Gastrocnemius medialis (tissue), 4 donors: ENCODE measurements at places on chromosomes 11 and 22.

DNA sequence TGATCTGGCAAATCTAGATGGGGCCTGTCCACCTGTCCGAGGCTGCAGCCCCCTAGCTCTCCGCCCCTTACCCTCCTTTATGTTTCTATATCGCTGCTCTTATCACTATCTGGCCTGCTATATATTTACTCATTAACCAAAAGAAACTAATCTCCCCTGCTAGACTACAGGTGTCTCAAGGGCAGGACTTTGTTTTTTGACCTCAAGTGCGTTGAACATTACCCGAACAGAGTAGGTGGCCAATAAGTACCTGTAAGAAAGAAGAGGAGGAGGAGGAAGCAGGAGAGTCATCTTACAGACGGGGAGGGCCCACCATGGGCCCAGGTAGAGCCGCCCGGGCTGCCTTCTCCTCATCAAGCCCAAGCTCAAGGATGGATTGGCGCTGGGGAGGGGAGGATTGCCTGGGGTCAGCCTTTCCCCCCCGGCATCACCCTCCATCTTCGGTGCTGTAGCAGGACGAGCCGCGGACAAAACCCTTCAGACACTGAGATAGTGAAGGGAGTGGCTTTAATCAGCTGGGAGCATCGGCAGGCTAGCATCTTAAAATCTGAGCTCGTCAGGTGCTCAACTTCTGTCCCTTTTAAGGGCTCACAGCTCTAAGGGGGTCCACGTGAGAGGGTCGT, 1.2 kb upstream of the P2RY6 start:
- H3K4me1 ChIP-seq = peaks cover 16% of the 10 kb centered on the region
- no peak overlapping the region for H3K27ac ChIP-seq

- H3K36me3 ChIP-seq = peaks cover 5% of the 10 kb centered on the region
- H3K4me3 ChIP-seq = no peak overlapping the region
- no peaks in the 10 kb centered on the region for H3K4me1 ChIP-seq
- no peak overlapping the region for H3K27ac ChIP-seq
Observed at GRCh38 chr11:657691-658126, 20.6 kb downstream of the DRD4 start.

- no peaks in the 10 kb centered on the region for H3K36me3 ChIP-seq
- no peak overlapping the region for H3K4me3 ChIP-seq
- no peak for DNase-seq
- H3K4me1 ChIP-seq = peaks cover 16% of the 10 kb centered on the region
- no peak overlapping the region for H3K27ac ChIP-seq
Observed at GRCh38 chr11:76797341-76798201, 14.4 kb downstream of the TSKU start.

DNA sequence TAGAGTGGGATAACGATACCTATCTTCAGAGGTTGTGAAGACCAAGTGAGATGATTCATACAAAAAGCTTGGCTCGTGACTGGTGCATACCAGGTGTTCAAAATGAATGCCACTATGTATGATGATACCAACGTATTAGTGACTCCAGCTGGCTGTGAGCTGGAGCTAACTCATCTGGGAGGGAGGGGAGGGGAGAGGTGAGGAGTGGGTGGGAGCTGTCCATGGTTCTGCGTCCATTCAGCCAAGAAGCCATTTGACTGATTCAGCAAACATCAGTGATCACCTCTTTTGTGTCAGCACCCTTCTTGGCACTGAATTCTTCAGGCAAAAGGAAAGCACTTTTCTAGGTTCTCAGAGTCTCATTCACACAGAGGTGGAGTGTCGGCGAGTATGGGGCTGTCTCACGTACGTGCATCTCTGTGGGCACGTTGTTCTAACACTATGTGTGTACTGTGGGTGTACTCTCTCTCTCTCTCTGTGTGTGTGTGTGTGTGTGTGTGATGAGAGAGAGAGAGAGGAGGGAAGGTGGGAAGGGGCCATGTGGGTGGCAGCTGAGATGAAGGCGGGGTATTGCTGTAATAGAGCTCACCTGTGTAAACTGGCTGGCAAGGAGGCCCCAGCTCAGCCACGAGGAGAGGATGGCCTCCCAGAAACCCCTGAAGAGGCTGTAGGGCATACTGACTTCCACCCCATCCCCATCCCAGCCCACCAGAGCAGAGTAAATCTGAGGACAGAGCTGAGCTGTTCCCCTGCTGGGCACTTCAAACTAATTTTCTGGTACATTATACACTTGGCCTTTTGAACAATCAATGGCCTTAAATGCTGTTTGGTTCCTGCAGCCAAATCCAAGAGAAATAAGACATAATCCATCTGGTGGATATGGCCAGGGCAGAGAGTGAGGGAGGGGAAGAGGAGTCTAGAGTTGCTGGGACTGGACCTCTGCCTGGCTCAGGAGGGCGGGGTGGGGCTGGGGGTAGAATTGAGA, 96.1 kb upstream of the THY1 start:
- no peaks in the 10 kb centered on the region for H3K4me1 ChIP-seq
- no peaks in the 10 kb centered on the region for H3K36me3 ChIP-seq
- DNase-seq = no peak
- no peak overlapping the region for H3K4me3 ChIP-seq
- no peak overlapping the region for H3K27ac ChIP-seq

DNA sequence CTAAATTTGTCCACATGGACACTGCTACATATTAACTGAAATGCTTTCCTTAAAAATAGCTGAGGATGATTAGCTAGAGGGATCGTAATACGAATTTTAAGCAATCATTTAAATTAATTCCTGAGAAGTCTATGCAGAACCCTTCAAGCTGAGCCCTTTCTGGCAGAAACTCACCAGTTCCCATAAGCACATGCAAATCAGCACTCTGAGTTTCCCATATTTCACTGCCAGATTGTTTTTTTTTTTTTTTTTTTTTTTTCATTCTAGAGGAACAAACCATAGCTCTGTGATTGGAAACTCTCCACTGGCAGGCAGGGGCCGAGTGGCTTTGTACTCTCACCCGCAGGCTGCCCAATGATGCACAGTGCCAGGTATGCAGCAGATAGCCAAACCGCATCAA, 145.6 kb downstream of the EFCAB6 start:
- no peak for DNase-seq
- H3K27ac ChIP-seq = no peak overlapping the region
- H3K4me1 ChIP-seq = no peaks in the 10 kb centered on the region
- no peak overlapping the region for H3K4me3 ChIP-seq

DNA sequence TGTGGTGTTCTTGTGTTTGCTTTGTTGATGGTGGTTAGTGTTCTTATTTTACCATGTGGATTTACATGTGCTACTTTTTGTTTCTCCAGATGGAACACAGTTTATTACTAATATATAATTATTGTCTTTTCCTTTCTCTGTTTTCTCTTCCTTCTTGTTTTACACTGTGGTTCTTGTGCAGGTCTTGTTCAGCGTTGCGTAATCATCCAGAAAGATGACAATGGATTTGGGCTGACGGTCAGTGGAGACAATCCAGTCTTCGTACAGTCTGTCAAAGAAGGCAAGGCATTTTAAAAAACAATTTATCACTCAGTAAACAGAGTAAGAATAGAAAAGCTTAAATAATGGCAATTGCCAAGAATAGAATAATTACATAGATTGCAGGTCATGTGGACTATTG, 84.4 kb downstream of the ARHGEF12 start:
- H3K27ac ChIP-seq = no peak overlapping the region
- no peaks in the 10 kb centered on the region for H3K27me3 ChIP-seq
- H3K36me3 ChIP-seq = no peaks in the 10 kb centered on the region
- H3K4me3 ChIP-seq = no peak overlapping the region

DNA sequence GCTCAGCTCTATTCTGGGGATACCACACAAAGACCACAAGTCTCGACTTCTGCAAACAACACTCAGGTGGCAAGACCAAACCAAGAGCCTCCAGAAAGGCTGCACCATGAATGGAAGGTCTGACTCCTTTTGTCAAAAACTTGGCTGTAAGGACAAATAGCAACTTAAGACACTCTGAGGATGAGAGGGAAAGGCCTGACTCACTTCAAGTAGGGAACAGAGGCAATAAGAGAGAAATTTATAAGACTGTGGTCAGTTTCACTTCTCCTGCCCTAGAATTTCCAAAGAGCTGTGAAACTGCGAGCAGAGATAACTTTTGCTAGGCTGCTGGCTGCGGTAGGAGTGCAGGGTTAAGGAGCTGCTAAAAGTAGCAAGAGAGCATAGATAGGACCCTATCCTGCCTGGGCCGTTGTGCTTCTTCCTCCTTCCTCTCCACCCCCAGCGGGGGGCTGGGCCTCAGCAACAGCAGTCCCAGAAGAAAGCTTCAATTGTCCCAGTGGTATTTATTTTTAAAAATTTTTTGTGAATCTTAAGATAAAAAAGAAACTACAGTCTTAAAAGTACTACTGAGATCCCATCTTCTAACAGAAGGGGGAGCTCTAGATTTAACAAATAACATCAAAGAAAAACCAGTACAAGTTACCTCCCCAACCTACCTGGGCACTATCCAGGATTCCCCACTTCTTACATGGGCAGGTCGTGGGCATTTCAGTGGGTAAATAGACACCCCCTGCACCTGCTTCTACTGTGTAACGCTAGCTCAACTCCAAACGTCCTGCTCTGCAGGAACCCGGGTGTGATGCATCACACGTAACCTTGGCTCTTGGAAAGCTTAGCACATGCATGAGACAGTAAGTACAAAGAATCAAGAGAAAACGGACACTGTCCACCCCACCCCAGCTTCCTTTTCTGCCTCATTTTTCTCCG, 66.4 kb downstream of the SGSM3 start:
- peak overlapping the region; percentile 91 for H3K27ac ChIP-seq
- no peaks in the 10 kb centered on the region for H3K36me3 ChIP-seq
- peak overlapping the region; percentile 38 for H3K4me3 ChIP-seq
- no peaks in the 10 kb centered on the region for H3K27me3 ChIP-seq
- no peak for DNase-seq

DNA sequence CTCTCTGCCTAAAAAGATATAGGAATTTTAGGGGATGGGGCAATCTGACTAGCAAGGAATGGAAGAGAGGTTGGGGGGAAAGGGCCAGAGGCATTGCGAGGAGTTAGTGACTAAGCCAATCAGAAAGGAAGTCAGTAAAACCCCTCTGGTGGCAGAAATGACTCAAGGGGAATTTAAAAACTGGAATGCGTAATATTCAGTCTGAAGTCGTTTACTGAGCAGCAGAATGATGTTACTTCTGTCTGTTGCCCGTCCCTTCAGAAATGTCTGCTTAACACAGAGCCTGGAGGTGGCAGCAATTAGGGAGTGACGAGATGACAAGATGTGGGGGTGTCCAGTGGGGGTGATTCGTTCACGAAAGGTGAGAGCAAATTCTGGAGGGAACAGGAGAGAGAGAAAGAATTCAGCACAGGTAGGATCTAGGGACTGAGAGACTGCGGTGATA, 107.7 kb upstream of the CLMP start:
- no peak overlapping the region for H3K4me3 ChIP-seq
- H3K36me3 ChIP-seq = no peaks in the 10 kb centered on the region
- H3K4me1 ChIP-seq = peaks cover 16% of the 10 kb centered on the region
- DNase-seq = no peak
- no peak overlapping the region for H3K27ac ChIP-seq

DNA sequence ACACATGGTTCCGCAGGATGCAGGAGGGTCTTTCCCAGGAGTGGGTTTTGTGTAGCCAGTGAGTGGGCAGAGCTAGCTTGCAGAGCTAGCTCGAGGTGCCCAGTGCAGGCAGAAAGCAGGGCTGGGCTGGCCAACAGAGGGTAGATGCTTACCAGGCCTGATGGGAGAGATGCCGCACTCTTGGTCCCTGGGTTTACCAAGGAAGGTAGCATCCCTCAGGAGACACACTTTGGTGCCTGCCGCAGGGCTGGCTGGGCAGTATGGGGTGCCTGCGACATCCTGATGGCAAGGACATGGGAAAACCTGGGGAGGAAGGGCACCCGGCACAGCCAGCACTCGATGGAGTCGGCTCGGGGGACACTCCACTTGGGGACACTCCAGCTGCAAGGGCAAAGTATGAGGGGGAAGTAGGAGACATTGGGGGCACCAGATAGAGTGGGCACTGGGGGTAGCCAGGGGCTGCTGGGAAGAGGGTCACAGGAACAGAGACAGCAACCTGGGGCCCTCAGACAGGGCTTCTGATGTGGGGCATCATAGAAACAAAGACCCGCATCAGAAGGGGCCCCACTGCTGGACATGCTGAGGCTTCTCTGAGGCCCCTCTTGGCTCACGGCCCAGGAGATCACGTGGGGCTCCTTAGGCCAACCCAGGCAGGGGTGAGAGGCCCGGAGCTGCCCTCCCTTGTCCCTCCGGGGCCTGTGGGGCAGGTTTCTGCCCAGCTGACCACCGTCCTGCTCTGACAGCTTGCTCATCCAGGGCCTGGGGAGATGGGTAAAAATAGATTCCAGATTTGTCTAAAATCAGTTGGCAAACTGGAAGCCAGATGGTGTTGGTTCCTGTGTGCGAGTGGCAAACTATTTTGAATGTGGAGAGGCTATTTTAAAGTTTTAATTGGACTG, 89.8 kb downstream of the MORC2 start:
- no peak overlapping the region for H3K4me3 ChIP-seq
- no peaks in the 10 kb centered on the region for H3K27me3 ChIP-seq
- H3K27ac ChIP-seq = no peak overlapping the region
- H3K36me3 ChIP-seq = no peaks in the 10 kb centered on the region

DNA sequence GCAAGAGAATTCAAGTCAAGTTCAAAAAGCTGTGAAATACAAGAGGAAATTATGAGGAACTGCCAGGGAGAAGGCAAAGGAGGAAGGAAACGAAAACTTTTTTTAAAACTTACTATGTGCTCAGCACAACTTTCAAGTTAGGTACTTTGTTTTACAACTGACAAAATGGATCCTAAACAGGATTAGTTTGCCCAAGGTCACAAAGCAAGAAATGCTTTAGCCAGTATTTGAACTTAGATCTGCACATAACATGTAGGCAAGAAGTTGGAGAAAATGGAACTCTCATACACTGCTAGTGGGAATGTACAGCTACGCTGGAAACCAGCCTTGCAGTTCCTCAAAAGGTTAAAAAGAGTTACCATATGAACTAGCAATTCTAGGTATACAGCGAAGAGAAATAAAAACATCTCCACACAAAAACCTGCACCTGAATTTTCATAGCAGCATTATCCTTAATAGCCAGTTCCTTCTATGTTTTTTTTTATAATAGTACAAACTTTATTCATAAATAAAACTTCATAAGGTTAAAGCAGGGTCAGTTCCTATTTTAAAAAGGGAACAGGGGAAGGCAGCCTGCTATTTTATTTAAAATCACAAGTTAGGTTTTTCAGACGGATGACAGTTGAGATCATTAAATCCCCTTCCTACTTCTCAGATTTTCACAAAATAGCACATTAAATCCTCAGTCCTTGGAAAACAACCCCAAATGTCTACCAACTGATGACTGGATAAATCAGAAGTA, 19.2 kb downstream of the DDX6 start:
- H3K27ac ChIP-seq = peak overlapping the region; percentile 47
- no peak overlapping the region for H3K4me3 ChIP-seq
- peaks cover 60% of the 10 kb centered on the region for H3K4me1 ChIP-seq
- no peaks in the 10 kb centered on the region for H3K27me3 ChIP-seq
- DNase-seq = no peak
